ENCODE measurements at places on chromosomes 7 and 10. TPM values are rescaled to one million over a fixed set of nuclear protein-coding genes. Genes with fewer than 3 reads are reported as not detected.

The PLEKHS1 gene
- total RNA-seq, result not detected

The KCP gene
- total RNA-seq, result 3.4 TPM

The EN2 gene
- 11.9 TPM for total RNA-seq

The LBX1 gene
- total RNA-seq, result 1.6 TPM

The TAS2R3 gene
- total RNA-seq, result 17.0 TPM

The RHOBTB1 gene
- 26.4 TPM for total RNA-seq

The HOXA6 gene
- total RNA-seq, result not detected
